ENCODE measurements at places on chromosomes 12 and 14.

DNA sequence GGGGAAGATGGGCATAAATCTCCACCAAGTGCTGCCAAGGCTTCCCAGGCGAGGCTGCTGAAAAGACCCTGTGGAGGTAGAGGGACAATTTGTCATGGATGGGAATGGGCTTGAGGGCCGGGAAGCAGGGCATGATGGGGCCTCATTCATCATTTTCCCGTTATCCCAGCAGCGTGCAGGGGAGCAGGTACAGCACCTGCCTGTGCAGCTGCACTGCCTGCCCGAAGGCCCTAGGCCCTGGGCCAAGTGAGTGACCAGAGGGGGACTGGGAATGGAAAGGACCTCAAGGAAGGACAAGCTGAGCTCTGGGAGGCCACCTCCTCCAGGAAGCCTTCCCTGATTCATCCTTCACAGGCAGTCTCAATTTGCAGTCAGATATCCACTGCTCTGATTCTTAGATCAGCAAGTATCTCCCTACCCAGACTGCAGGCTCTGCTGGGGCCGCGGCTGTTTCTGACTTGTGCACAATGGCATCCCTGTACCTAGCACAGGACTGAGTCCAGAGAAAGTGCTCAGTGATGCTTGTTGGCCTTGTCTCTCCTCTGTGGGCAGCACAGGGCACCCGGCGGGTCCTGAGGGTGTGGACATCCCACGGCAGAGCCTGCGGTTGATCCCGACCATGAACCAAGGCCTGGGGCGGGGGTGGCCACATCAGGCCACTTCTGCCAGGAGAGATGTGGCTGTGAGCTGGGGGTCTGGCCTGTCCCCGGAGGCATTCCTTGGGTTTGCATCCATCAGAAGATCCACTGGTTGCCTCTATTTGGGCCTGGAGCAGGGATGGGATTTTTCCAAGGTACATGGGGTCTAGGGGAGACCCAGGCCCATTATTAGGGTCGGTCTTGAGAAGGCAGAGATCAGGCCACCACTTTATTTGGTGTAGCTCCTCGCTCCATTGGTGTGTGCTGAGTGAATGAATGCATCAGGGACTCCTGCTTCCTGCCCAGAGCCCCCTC lies 167.3 kb upstream of the RTL1 start:
- DNase-seq, result no peak
- H3K4me3 ChIP-seq, result no peak overlapping the region
- peak overlapping the region; percentile 86 for H3K27ac ChIP-seq
- H3K4me1 ChIP-seq, result peaks cover 35% of the 10 kb centered on the region

GRCh38 chr14:25049568-25050268 lies at the start of gene STXBP6:
STXBP6 (minus strand) TSS chr14:25050147; CDS start chr14:24974818, 75,329 bp downstream.
- DNase-seq, result no peak
- peak within 1 kb of the TSS; percentile 29 for H3K4me3 ChIP-seq
- H3K27ac ChIP-seq, result no peak within 1 kb of the TSS
- no peaks in the 10 kb centered on the region for H3K36me3 ChIP-seq
- no peaks in the 10 kb centered on the region for H3K4me1 ChIP-seq

- H3K36me3 ChIP-seq, result no peaks in the 10 kb centered on the region
- H3K27ac ChIP-seq, result no peak overlapping the region
- DNase-seq, result no peak
- peaks cover 2% of the 10 kb centered on the region for H3K4me1 ChIP-seq
- peaks cover 11% of the 10 kb centered on the region for H3K27me3 ChIP-seq
- peak overlapping the region; percentile 47 for H3K4me3 ChIP-seq
Observed at GRCh38 chr14:77139540-77140358, 1.8 kb downstream of the ZDHHC22 start.

DNA sequence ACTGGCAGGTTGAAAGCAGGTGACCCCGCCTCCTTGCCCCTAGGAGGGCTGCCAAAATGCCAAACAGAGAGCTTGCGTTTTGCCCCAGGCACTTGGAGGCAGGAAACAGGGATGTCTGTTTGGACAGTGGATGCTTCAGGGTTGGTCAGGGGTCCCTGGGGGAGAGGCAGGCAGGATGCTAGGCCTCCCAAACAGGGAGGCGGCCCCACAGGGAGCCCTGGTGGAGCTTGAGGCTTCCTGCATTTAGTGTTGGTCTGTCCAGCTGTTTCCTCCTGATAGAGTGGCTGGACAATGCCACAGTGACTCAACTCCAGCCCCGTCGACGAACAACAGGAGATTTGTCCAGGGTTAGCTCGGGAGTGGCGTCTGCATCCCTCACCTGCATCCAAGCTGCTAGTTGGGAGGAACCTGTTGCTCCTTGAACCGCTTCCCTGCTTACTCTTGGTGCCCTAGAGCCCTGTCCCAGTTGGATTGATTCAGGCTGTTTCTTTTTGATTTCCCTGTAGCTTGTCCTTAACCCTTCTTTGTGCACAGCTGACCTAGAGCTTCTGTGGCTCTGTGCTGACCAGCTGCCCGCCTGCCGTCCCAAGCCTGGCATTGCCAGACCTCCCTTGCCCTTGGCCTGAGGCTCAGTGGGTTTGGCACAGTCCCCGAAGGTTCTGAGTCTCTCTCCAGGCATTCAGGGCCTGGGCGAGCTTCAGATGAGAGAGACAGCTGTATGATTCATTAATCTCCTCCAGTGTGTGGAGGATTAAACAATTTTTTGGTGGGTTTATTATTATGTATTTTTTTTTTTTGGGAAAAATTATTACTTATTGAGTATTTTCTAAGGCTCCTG lies 45.9 kb downstream of the TSPAN9 start:
- no peak overlapping the region for H3K27ac ChIP-seq
- no peaks in the 10 kb centered on the region for H3K27me3 ChIP-seq
- H3K36me3 ChIP-seq, result no peaks in the 10 kb centered on the region
- no peak for DNase-seq

DNA sequence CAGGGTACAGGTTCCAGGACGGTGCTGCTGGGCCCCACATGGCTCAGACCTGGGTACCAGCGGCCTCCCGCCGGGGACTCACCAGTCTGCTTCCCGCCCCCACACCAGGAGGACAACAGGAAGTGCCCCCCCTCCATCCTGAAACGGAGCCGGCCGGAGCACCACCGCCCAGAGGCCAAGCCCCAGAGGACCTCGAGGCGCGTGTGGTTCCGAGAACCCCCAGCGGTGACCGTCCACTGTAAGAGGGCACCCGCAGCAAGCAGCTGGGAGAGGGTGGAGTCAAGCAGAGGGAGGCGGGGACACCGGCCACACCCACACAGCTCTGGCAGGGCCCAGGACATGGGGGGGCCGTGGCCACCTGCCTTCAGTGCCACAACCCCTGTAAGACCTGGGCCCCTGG lies 8.1 kb downstream of the C14orf180 start:
- H3K36me3 ChIP-seq, result no peaks in the 10 kb centered on the region
- no peak overlapping the region for H3K4me3 ChIP-seq
- H3K27me3 ChIP-seq, result no peaks in the 10 kb centered on the region
- no peak for DNase-seq

DNA sequence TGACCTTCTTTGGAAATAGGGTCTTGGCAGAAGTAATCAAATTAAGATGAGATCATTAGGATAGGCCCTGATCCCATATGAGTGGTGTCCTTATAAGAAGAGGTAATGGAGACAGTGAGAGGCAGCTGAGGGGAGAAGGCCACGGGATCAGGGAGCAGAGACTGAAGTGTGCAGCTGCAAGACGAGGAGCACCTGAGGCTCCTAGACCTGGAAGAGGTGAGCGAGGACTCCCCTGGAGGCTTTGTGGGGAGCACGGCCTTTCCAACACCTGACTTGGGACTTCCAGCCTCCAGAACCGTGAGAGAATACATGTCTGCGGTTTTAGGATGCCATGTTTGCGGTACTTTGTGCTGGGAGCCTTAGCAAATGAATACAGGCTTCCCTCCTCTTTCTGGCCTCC lies 37.5 kb downstream of the LRTM2 start:
- no peak overlapping the region for H3K27ac ChIP-seq
- no peaks in the 10 kb centered on the region for H3K27me3 ChIP-seq
- H3K4me1 ChIP-seq, result no peaks in the 10 kb centered on the region
- H3K36me3 ChIP-seq, result no peaks in the 10 kb centered on the region

GRCh38 chr12:1799882-1800400 lies 20.4 kb upstream of the LRTM2 start:
- no peak overlapping the region for H3K4me3 ChIP-seq
- H3K27me3 ChIP-seq, result no peaks in the 10 kb centered on the region
- no peak overlapping the region for H3K27ac ChIP-seq
- DNase-seq, result no peak
- H3K4me1 ChIP-seq, result no peaks in the 10 kb centered on the region

GRCh38 chr12:61514016-61514415 lies 746.2 kb upstream of the USP15 start:
- H3K4me3 ChIP-seq, result no peak overlapping the region
- no peaks in the 10 kb centered on the region for H3K4me1 ChIP-seq
- H3K36me3 ChIP-seq, result no peaks in the 10 kb centered on the region
- no peak for DNase-seq
- H3K27me3 ChIP-seq, result no peaks in the 10 kb centered on the region
- no peak overlapping the region for H3K27ac ChIP-seq

- H3K4me1 ChIP-seq, result no peaks in the 10 kb centered on the region
- no peaks in the 10 kb centered on the region for H3K36me3 ChIP-seq
- no peak overlapping the region for H3K27ac ChIP-seq
- no peak for DNase-seq
- no peaks in the 10 kb centered on the region for H3K27me3 ChIP-seq
Observed at GRCh38 chr12:79266343-79267144, 402.0 kb downstream of the SYT1 start.

GRCh38 chr14:77950371-77951063 lies 150.6 kb downstream of the ADCK1 start:
- H3K27me3 ChIP-seq, result no peaks in the 10 kb centered on the region
- no peak overlapping the region for H3K4me3 ChIP-seq
- no peaks in the 10 kb centered on the region for H3K36me3 ChIP-seq
- no peaks in the 10 kb centered on the region for H3K4me1 ChIP-seq
- no peak for DNase-seq

DNA sequence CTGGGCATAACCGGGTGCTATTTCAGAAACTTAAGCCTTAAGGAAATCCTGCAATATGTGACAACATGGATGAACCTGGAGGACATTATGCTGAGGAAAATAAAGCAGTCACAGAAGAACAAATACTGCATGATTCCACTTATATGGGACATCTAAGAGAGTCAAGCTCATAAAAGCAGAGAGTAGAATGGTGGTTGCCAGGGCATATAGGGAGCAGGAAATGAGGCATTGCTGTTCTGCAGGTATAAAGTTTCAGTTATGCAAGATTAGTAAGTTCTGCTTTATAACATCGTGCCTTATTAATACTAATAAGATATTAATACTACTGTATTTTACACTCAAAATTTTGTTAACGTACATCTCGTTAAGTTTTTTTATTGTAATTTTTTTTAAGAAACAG lies 124.2 kb upstream of the ATF1 start:
- H3K36me3 ChIP-seq, result no peaks in the 10 kb centered on the region
- DNase-seq, result no peak
- peaks cover 6% of the 10 kb centered on the region for H3K4me1 ChIP-seq

DNA sequence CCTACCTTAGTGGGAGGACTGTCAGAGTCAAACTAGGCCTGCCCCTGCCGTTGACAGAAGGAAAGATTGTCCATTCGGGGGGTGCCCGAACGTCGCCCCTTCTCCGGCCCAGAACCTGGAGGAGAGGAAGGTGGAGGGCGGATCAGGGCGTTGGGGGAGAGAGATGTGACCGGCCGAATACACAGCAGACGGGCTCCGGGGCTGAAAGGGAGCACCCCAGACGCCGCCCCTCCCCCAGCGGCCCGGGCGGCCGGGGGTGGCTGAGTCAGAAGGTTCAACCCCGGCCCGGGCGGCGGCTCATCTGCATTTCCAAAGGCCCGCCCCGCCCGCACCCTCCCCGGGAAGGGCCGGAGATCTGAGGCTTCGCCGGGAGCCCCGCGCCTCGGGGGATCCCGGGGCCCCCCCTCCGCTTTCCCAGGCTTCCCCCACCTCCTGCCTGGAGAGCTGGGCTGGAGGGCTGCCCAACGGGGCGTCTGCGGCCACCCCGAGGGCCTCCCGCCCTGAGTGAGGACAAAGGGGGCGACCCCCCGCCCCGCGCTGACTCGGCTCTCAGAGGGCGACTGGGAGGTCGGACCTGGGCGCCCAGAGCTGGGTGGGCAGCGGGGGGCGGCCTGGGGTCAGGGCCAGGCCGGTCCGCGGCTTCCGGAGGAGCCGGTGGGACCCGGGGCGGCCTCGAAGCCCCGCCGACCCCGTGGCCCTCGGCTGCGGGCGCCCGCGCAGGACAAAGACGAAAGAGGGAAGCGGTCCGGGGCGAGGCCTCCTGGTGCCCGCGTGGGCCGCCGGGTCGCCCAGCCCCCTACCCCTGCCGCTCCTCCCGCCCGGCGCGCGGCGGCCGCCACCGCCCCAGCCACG lies 3.7 kb upstream of the SETD1B start:
- H3K36me3 ChIP-seq, result no peaks in the 10 kb centered on the region
- H3K27ac ChIP-seq, result peak overlapping the region; percentile 89
- H3K27me3 ChIP-seq, result no peaks in the 10 kb centered on the region
- H3K4me3 ChIP-seq, result peak overlapping the region; percentile 51
- no peak for DNase-seq

- H3K27ac ChIP-seq, result no peak overlapping the region
- H3K4me3 ChIP-seq, result no peak overlapping the region
- DNase-seq, result no peak
Observed at GRCh38 chr12:89325495-89325894, 26.8 kb downstream of the DUSP6 start.

GRCh38 chr12:116943419-116944372 lies 32.9 kb downstream of the FBXW8 start:
- H3K27ac ChIP-seq, result no peak overlapping the region
- no peak overlapping the region for H3K4me3 ChIP-seq
- no peaks in the 10 kb centered on the region for H3K27me3 ChIP-seq
- H3K36me3 ChIP-seq, result peaks cover 6% of the 10 kb centered on the region

- no peak overlapping the region for H3K4me3 ChIP-seq
- no peaks in the 10 kb centered on the region for H3K36me3 ChIP-seq
Observed at GRCh38 chr14:95508377-95508776, 8.1 kb downstream of the SYNE3 start.

DNA sequence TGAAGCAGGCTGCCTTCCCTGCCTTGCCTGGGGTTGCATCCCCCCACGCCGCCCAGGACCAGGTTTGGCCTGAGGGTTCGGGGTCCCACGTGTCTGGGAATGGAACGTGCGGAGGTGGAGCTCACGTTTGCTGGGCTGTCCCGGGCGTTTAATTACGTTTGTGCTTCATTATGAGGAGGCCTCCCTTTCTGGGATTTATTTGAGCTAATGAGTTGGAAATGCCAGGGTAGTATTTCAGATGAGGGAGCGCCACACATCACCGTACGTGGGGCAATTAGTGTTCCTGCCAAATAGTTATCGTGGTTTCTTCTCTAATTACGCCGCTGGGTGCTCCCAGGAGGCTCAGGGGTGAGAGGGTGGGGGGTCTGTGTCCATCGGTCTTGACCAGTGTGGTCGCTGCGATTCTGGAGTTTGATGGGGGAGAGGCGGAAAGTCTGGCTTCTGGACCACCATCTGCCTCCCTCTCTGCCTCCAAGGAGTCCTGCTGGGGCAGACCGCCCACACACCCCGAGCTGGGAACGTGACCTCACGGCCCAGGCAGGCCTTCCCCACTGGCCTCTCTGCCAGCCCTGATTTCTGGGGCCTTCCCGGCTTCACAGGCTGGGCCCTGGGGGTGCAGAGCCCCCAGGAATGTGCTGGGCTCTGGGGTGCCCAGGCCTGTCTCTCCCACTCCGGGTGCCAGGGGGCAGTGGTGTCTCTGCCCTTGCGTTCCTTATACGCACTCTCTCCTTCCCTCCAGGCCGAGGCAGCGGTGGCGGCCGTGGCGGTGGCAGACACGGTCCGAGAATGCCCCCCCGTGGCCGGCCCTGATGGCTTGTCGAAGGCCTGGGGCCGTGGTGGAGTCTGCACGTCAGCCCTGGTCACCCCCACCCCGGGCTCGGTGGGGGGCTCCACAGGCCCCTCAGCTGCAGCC lies 18.9 kb downstream of the KIF26A start:
- no peaks in the 10 kb centered on the region for H3K36me3 ChIP-seq
- no peak overlapping the region for H3K4me3 ChIP-seq

GRCh38 chr14:36805131-36805559 lies 143.5 kb downstream of the PAX9 start:
- no peaks in the 10 kb centered on the region for H3K4me1 ChIP-seq
- DNase-seq, result no peak
- no peak overlapping the region for H3K27ac ChIP-seq

Measured in Panc1 (cell line).